Frontal cortex (tissue), 4 donors: ENCODE measurements at places on chromosomes 5 and 9. TPM values are rescaled to one million over a fixed set of nuclear protein-coding genes. Genes with fewer than 3 reads are reported as not detected.

The LHX2 gene
- 73.0 TPM for total RNA-seq

The DCTN3 gene
- total RNA-seq, result 165 TPM

The HAPLN1 gene
- total RNA-seq, result 5.7 TPM

The SLC46A2 gene
- total RNA-seq, result not detected

The FAM81B gene
- not detected for total RNA-seq

The LECT2 gene
- total RNA-seq, result not detected

The TMEM174 gene
- total RNA-seq, result not detected

The IL17B gene
- total RNA-seq, result not detected

The TAF11L12 gene
- not detected for total RNA-seq

The CXCL14 gene
- 7.7 TPM for total RNA-seq

The NKD2 gene
- 2.9 TPM for total RNA-seq

The LHX6 gene
- 11.8 TPM for total RNA-seq

The NCS1 gene
- total RNA-seq, result 229 TPM

DNA sequence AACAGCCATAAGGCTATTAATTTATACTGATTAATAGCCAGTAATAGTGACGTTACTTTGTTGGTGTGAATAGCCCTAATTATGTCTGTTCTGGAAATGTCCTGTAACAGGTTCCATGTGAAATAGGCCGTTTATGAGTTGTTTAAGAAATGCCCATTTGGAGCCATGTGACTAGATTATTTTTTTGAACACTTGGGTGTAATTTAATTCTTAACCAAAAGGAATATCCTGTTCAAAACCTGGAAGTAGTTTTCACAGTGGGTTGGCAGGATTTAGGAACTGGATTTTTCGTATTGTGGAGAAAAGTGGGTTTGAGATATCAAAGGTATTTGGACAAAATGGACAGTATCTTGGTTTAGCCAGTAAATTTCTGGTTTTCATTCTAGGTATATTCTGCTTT, 1.3 kb downstream of the TENT2 start:
- DNase-seq, result no peak

- DNase-seq, result no peak
Measured at GRCh38 chr9:98158071-98158831, 34.2 kb downstream of the CORO2A start.

DNA sequence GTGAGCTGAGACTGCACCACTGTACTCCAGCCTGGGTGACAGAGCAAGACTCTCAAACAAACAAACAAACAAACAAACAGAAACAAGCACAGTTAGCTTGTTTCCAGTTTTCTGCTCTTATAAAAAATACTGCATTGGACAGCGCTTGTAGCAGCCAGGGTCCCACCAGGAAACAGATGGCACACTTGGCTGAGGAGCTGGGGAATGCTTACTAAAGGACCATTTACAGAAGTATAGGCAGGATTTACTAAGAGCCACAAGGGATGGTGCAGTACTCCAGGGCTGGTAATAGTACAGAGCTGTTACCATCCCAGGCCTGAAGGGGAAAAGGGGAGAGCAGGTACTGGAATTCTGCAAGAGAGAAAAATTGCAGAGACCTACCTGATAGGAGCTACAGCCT, 5.2 kb upstream of the ANKS6 start:
- no peak for DNase-seq

- DNase-seq, result no peak
Measured at GRCh38 chr9:1977026-1977425, 38.1 kb upstream of the SMARCA2 start.

GRCh38 chr5:88748666-88749065, 134.3 kb downstream of the MEF2C start:
- DNase-seq, result no peak

DNA sequence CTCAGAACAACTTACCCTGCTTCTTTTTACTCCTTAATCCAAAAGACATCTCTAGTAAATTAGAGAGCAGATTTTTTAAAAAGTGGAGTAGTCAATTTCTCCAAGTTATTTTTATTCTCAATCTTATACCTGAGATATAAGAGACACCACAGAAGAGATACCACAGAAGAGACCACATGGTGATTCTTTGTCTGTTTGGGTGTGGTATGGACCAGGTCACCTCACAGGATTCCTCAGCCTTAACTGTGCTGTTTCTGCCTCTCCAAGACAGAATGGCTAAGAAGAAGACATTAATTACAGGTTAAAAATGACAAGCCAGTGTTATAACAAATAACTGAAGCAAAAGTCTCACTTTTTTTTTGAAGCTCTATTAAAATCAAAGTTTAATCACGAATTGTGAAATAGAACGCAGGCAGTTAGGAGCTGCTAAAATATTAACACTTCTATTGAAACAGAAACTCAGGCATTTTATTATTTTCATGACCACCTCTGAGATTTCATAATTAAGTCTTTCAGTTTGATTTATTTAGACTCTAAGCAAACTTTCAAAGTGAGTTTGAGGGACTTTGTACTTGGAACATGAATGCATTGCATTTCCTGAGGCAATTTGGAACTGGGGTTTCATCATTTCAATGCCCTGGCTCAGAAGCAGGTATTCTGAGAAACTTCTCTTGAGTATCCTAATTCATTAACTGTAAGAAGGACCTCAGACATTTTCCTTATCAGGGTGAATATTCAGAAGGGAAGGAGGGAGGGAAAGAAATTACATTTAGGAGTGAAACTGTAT, 280.7 kb downstream of the KCTD16 start:
- DNase-seq, result no peak

DNA sequence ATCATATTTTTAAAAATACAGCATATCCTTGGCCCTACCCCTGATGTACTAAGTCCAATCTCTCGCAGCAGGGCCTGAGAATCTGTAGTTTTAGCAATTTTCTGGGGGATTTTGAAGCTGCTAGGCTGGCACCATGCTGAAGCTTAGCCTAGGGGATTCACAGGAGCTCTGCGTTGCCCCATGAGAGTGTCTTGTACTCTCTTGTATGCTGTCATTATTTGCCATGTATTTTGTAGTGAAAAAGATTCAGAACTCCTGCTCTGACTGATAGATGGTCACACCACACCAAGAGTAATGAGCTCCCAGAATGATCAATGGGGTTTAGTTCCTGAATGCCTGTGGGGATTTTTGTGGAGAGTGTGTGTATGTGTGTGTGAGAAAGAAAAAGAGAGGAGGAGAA, 20.7 kb upstream of the TRMT10B start:
- no peak for DNase-seq

- no peak for DNase-seq
Measured at GRCh38 chr5:137374110-137374714, 124.9 kb downstream of the SPOCK1 start.

- DNase-seq, result no peak
Measured at GRCh38 chr5:128825826-128826225, 139.5 kb upstream of the SLC27A6 start.

GRCh38 chr9:101034222-101034621, 5.7 kb downstream of the PLPPR1 start:
- no peak for DNase-seq

DNA sequence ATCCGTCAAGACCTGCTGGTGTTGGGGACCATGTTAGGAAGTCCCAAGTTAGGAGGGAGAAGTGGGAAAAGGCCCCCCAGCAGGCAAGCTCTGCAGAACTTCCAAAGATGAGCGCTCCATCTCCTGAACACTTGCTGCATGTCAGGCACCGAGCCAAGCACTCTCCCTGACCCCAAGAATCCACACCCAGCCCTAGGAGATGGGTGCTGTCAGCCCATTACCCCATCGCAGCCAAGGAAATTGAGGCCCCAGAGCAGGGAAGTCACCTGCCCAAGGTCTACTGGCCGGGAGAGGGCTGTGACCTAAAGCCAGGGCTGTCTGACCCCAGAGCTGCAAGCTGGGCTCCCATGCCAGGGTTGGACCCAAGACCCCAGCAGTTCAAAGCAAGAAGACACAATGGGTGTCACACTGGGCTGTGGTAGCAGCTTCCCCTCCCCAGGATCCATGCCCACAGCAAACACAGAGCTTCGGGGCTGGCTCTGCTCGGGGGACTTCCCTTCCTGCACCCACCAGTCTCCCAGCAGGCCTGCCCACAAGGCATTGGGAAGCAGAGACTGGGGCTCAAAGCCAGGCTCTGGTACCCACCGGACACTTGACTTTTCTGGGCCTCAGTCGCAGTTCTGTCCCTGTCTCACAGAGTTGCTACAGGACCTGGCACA, 13.5 kb downstream of the EEIG1 start:
- DNase-seq, result no peak

GRCh38 chr5:174335682-174336364, 290.3 kb downstream of the NSG2 start:
- DNase-seq, result no peak

DNA sequence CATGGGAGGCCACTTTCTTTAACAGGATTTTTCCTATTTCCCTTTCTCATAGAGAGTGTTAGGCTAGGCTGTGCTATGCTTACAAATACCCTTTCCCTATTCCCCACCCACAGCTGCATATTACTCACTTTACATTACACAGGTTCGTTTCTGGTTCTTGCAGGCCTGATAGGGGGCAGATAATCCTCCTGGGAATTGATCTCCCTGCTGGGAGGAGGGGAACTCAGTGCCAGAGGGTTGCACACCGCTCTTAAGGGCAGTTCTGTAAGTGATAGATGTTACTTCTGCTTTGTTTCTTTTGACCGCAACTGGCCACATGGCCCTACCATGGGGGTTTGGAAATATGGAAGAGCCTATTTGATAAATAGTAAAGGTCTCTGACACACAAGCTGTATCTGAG, 54.0 kb upstream of the NTRK2 start:
- DNase-seq, result no peak

- no peak for DNase-seq
Measured at GRCh38 chr9:117706421-117707116, 2.4 kb downstream of the TLR4 start.

DNA sequence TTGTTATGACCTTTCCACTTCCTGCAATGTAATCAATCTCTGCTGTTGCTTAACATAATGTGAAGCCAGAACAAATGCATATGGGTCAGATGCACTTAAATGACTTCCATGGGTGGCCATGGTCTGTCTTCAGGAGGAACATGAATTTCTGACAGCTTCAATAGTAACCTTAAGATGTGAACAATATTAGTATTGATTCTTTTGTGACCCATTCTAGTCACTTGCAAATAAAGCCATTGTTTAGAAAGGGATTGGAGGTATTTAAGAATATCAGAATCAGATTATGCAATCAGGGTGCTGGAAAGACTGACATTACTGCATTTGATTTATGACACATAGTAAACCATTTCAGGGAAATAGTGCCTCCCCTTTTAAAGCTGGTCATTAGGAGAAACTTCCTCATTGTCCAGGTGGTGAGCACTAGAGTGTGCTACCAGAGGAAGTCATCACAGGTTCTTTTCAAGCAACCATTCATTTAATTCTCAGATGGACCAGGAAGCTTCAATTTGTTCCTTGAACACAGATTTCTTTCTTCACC, 32.1 kb downstream of the GRIN3A start:
- no peak for DNase-seq
